ENCODE measurements at places on chromosomes 7 and 10. TPM values are rescaled to one million over a fixed set of nuclear protein-coding genes. Genes with fewer than 3 reads are reported as not detected.

GRCh38 chr10:33715303-33715975 is 381.0 kb upstream of the NRP1 start:
- DNase-seq, result no peak

DNA sequence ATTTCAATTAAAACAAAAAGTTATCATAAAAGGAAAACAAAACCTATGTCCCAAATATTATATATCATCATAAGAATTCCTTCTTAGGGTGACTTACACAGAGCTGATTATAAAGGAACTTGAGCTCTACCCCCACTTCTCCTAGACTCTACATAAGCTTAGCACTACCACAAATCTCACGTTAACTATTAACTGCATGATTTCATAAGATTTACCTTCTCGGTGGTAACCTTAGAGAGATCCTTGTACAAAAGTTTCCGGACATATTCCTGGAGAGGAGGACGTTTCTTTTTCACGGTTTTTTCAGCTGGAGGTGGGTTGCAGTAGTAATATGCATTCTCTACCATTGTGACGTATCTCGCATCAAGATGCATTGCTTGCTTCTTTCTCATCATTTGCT is 83.7 kb downstream of the UPF2 start:
- no peak for DNase-seq

DNA sequence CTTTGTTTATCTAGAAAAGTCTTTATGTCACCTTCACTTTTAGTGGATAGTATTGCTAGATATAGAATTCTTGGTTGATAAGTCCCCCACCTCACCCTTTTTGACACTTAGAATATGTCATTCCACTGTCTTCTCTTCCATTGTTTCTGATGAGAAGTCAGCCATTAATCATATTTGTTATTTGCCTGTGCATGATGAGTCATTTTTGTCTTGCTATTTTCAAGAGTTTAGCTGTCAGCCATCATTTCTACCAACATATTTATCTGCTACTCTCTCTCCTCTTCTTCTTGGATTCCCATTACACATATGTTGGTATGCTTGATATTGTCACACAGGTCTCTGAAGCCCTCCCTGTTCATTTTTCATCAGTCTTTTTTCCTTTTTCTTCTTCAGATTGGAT is 160.8 kb upstream of the TCF7L2 start:
- no peak for DNase-seq

- no peak for DNase-seq
Measured at GRCh38 chr7:214410-215212, 22.2 kb downstream of the FAM20C start.

DNA sequence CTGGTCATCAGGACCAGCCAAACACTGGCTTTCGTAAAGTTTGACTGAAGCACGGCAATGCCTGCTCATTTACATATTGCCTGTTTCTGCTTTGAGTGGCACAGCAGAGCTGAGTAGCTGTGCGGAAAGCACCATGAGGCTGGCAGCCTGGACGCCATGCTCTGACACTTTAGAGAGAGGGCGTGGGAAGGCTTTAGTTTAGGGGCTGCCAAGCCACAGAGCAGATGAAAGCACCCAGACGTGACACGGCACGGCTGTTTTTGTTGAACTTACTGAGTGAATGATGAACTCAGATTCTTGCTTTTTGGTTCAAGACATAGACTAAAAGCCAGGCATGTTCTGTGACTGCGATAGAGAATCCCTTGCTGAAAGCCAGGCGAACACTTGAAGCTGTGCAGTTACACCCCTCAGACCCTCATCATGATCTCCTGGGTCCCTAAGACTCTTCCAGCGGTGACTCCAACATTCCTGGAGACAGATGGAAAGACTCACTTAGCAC is 182.1 kb downstream of the ZMYND11 start:
- DNase-seq, result no peak

DNA sequence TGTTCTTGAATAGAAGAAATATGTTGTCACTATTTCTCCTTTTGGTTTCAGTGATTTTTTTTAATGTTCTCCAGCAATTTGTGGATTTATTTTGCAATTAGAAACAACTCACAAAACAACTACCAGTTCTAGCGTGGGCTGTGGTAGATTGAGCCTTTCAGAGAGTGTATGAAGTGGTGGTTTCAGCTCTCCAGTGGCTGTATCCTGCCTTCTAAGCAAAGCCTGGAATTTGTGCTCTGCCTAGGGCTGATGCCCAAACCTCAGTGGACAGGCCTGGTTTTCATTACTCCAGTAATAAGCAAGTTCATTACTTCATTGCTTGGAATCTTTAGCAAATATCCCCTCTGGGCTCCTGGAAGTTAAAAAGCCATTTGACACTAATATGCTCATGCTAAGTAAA is 35.9 kb downstream of the APBB1IP start:
- DNase-seq, result no peak

GRCh38 chr7:132030086-132030568 is 473.7 kb upstream of the PODXL start:
- DNase-seq, result no peak

GRCh38 chr7:776992-777727 is 50.1 kb upstream of the PRKAR1B start:
- no peak for DNase-seq

DNA sequence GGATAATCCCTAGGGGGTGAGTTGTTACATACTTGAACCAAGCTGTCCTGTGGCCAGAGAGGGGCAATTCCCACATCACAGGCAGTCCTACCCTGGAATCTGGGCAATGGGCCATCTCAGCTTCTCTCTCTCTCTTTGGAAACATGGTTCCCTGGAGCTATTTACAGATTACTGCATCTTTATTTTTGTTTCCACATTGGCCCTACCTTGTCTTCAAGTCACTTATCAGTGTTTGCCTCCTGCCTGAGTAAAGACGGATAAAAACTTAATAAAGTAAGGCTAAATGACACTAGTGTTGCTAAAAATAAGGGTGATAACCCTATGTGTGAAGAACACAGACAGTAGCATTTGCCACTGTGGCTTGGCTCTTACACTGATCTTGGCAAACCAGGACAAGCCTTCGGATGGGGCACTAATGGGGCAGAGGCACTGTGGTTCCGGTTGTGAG is 228.2 kb downstream of the GFRA1 start:
- DNase-seq, result no peak

DNA sequence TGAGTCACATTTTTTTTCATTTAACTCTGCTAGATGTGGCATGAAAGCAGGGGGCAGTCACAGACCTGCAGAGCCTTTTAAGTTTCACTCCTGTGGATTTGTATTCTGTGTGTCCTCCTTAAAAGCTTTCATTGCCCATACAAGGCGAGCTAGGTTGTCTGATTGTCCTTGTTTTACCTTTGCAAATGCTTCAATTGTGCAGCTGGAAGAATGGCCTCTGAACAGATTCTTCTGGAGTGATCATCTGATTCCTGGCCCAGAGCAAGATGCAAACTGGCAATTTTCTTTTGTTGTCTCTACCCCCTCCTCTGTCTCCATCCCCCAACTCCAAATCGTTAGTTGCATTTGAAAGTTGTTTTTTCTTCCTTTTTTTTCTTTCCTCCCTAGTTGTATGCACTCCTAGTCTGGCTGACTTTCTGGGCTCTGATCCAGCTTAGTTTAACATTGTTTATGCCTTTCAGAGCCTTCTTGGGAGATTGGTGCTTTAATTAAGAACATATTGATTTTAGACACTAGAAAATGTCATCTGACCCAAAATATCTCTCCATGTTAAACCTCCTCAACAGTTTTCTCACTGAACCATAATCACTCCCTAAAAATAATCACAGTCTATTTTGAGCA is 150.2 kb downstream of the REEP3 start:
- DNase-seq, result no peak

GRCh38 chr10:83012866-83013265 is 1126.4 kb upstream of the GHITM start:
- no peak for DNase-seq

DNA sequence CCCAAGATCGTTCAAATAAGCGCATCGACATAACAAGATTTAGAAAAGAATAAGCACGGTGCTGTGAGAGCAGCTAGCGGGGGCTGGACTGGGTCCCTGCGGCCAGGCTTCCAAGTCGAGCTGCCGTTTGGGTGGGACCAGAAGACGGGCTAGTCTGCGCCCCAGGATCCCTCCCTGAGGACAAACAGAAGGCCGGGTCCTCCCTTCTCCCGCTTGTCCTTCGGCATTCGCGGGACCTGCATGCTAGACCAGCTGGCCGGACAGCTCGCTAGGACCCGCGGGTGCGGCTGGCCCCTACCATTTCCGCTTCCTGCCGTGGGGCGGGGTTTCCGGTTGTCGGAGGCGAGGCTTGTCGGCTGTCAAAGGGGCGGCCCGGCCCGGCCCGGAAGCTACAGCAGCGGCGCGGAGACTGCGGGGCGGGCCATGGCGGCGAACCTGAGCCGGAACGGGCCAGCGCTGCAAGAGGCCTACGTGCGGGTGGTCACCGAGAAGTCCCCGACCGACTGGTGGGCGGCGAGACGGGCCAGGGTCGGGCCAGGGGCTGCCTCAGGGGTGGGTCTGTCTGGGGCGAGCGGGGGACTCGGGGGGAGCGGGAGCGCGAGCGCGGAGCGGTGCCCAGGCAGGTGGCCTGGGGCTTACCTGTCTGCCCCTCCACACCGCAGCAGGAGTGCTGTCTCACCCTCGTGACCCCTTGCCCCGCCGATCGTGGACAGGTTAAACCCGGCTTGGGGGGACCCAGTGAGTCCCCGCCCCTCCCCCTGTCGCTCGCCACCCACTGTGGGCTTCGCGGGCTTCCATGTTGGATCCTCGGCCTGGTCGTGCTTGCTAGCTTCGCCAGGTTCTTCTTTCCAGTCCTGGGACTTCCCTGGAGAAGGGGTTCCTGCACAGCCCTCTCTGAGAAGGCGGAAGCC is at the start of gene DBNL:
TSS of gene DBNL (plus strand) at position 388 of the 911 bp plus-strand sequence. CDS start at position 424, 36 bp downstream.
- DNase-seq, result peak; percentile 89

DNA sequence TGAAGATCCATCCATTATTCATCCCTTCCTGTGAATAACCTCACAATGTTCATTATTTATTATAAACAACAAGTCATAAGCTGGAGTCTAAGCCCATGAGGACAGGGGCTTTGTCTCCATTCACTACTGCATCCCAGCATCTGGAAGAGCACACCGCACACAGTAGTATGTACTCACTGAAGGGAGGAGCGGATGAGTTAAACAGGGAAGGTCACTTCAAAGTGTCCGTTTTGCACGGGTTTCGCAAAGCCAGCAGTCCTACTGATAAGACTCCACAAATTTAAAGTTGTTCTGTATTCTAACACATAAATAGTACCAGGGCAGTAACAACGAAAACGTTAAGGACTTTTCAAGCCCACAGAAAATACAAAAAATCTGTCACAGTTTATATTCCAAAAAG is 167.9 kb downstream of the PARD3 start:
- DNase-seq, result no peak

DNA sequence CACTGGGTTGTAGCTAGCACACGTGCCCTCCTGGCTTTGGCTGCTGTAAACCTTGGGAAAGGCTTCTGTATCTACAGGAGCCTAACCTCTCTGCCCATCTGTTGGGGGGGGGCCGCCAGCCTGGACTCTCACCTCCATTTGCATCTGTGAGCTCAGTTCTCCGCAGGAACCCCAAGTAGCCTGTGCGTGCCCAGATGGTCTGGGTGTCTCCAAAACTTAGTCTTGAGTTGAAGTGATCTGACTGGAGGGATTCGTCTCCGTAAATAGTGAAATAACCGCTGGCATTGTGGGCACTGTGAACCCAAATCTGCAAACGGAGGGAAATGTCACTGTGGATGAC is 147.9 kb downstream of the ZMYND11 start:
- no peak for DNase-seq

DNA sequence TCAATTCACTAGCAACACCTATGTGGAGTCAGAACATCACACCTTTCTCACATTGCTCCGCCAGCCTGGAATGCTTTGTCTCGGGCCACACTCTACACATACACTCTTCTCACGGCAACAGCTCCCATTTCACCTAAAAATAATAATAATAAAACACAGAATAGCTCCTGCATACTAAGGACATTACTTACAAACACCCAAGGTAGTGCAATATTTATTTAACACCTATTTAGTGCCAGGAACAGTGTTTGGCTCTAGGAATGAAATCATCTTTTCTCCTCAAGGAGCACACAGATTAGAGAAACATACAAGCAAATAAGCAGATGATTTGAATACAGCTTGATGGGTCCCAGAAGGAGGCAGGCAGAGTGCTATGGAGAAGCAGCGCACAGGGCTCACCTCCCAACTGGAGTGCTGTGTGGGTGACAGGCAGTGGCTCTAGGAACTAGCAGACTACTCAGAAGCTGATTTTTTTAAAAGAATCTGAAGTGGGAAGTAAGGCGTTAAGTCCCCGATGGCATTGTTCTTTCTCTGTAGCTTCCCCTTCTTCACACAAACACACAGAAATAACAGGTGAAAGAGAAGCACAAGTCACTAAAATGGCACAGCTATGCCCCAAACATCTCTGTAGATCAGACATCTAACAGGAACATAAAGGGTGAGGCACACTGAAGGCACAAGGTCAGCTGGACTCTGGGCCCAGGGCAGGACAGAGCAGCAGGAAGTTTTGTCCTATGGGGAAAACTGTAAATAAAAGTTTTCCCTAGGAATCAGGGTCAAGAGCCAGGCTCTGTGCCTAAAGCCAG is 16.7 kb downstream of the USP6NL start:
- DNase-seq, result no peak

DNA sequence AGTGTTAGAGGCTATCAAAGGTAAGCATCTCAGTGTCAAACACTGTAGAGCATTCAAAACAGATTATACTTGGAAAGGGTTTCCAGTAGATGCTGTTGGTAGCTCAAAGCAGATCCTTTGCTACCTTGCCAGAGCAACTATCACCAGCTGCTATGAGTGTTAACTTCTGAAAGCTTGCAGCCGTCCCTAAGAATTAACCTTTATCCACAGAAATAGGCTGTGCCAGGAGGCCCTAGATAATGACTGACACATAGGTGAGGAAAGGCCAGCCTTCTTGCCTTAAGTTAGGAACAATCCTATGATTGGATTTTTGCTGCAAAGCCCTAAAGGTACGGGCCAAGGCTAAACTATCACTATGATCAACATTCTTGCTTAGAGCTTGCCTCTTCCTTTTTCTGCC is 263.2 kb downstream of the DGKB start:
- no peak for DNase-seq

GRCh38 chr10:116098411-116099022 is 174.5 kb downstream of the GFRA1 start:
- DNase-seq, result no peak

GRCh38 chr7:138064856-138065357 is 11.4 kb upstream of the AKR1D1 start:
- DNase-seq, result no peak

DNA sequence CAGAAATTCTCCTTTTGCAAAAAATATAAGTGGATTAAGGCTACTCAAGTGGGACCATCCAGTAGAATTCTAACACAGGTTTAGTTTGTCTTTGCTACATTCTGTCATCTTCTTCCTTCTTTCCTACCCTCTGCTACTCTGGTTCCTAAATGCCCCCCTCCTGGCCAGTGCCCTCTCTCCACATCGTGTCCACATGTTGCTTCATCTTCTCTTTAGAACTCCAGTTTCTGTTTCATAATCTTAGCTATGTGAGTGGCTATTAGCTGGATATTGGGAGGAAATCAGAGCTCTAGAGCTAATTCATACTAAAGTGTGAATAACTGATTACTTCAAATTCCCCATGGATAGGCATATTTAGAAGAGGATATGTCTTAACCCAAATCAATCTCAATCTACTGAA is 528.5 kb downstream of the LRMDA start:
- no peak for DNase-seq

The TAS2R41 gene
- total RNA-seq, result not detected

The IKZF1 gene
- 360 TPM for total RNA-seq

The METTL27 gene
- 0.90 TPM for total RNA-seq

The GIMAP2 gene
- 30.5 TPM for total RNA-seq

The TRIM50 gene
- not detected for total RNA-seq

The ADCY1 gene
- 8.9 TPM for total RNA-seq

The OR9A2 gene
- total RNA-seq, result 0.30 TPM

The AEBP1 gene
- total RNA-seq, result 38.7 TPM

The RAPGEF5 gene
- 0.82 TPM for total RNA-seq

The UNCX gene
- total RNA-seq, result not detected

The ADRA2A gene
- not detected for total RNA-seq

The FBXO24 gene
- total RNA-seq, result 0.37 TPM
